ENCODE measurements at places on chromosomes 13 and 19. TPM values are rescaled to one million over a fixed set of nuclear protein-coding genes. Genes with fewer than 3 reads are reported as not detected.

GRCh38 chr19:49165111-49165750 lies 7.6 kb downstream of the TRPM4 start:
- DNase-seq, result no peak

DNA sequence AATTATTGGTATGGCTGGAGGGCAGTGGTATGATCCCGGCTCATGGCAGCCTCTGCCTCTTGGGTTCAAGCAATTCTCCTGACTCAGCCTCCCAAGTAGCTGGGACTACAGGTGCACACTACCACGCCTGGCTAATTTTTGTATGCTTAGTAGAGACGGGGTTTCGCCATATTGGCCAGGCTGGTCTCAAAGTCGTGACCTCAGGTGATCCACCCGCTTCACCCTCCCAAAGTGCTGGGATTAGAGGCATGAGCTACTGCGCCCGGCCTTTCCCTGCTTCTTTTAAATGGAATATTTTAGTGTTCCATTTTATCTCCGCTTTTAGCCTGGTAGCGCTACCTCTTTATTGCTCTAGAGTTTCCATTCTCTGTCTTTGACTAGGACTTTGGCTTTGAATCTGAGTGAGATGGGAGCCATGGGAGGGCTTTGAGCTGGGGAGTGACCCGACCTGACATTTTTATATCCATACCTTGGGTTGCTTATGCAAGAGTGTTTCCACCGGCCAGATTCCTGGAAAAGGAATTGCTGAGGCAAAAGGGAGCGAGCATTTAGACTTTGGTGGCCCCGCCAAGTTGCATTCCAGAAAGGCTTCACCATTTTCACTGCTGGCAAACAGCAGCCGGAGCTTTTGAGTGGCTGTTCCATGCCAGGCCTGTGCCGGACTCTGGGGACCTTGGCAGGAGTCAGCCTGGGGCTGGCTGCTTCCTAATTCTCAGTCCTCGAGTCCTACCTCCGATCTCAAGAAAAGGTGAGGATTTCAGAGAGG lies 22.9 kb downstream of the BICRA start:
- DNase-seq, result no peak

GRCh38 chr13:81987677-81988357 lies 1646.9 kb upstream of the SPRY2 start:
- DNase-seq, result no peak

GRCh38 chr19:38838208-38838985 lies 6.8 kb upstream of the ECH1 start:
- DNase-seq, result peak; percentile 72

GRCh38 chr13:51271528-51272085 lies 49.4 kb downstream of the FAM124A start:
- no peak for DNase-seq

- DNase-seq, result no peak
These were observed 91.1 kb downstream of the SPACA7 start for GRCh38 chr13:112467236-112467635.

DNA sequence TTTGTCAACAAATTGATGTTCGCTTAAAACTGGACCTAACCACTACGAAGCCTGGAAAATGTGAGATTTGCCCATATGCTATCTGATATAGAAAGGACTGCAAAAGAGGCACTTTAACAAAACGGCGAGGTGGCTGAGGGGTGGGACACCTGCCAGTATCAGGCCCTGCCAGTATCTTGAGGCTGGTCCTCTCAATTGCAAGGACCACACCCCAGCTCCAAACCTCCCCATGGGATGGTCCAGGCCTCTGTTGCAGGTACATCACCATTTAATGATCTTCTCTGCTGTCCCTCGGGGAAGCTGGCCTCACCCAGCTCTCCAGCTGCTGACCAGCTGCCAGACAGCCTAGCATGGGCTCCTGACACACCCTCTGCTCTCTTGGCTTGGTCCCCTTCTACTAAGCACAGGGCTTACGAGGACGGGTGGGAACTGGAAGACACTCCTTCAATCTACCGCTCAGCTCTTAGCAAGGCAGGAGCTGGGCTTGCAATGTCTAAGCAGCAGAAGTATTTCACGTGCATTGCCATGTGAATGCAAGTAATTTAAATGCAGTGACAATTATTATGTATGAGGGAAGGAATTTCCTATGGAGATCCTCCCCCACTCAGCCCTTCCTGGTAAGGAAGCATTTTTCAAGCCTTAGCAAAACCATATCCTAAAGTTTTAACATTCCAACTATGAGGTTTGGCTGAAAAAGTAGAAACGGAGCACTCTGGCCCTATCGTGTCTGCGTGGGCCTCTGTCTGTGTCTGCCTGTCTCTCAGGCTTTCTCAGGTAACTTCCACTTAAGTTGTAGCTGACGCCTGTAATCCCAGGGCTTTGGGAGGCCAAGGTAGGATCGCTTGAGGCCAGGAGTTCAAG lies 63.9 kb downstream of the LATS2 start:
- DNase-seq, result no peak

GRCh38 chr19:48398375-48399235 lies 5.1 kb downstream of the GRIN2D start:
- no peak for DNase-seq

DNA sequence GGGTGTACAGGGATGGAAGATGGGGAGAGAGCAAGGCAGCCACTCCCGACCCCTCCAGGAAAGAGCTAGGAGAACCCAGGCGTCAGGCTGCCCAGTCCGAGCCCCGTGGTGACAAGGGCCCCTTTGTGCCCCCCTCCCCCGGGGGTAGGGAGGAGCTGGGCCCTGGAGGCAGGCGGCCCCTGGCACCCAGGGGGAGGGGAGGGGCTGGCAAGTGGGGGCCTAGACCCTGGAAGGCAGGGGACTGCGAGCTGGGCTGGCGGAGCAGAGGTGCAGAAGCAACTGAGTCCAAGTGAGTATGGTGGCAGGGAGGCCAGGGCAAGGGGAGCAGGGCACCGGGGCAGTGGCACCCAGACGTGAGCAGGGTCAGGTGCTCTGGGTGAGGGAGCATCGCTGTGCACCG lies at the start of gene MAG:
Gene MAG, plus strand, starts transcription at position 246 of the 400 bp plus-strand sequence. CDS start 3,248 bp downstream, outside the sequence.
- no peak for DNase-seq

GRCh38 chr19:37654629-37655300 lies 500 bp downstream of the ZFP30 start:
- DNase-seq, result peak; percentile 58

Gene PDX1
- not detected for total RNA-seq

Gene FGF14
- total RNA-seq, result not detected

Gene ZNF333
- 0.84 TPM for total RNA-seq

Gene GARIN5A
- 0.43 TPM for total RNA-seq

All from Caki2 (cell line).